GM12878 (cell line): ENCODE measurements at places on chromosomes 2 and 18.

GRCh38 chr2:8608411-8608954 lies 73.4 kb upstream of the ID2 start:
- peak; percentile 39 for DNase-seq

- no peak for DNase-seq
These were observed 467.9 kb downstream of the MBD2 start for GRCh38 chr18:53756610-53756972.

DNA sequence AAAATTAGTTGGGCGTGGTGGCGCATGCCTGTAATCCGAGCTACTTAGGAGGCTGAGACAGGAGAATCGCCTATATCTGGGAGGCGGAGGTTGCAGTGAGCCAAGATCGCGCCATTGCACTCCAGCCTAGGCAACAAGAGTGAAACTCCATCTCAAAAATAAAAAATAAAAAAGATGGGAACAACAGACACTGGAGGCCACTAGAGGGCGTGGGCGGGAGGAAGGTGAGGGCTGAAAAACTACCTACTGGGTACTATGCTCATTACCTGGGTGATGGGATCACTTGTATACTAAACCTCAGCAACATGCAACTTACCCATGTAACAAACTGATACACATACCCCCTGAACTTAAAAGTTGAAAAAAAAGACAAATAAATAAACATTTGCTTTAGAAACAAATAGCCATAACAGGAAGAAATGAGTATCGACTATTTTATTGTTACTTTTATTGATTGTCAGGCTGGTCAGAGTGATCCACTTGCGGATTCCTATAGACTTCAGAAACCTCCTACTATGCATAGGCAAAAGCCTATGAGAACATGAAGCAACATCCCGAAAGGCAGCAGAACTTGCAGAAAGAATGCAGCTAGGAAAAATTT lies 61.0 kb downstream of the TMEM163 start:
- DNase-seq: no peak

- no peak for DNase-seq
These were observed 112.2 kb downstream of the CPO start for GRCh38 chr2:207051385-207051965.

- DNase-seq: no peak
These were observed 100.9 kb downstream of the DPP10 start for GRCh38 chr2:114543236-114543766.

- no peak for DNase-seq
These were observed 45.4 kb upstream of the ASB18 start for GRCh38 chr2:236309669-236310029.

- DNase-seq: no peak
These were observed 97.2 kb downstream of the SMAD7 start for GRCh38 chr18:48853588-48853987.

DNA sequence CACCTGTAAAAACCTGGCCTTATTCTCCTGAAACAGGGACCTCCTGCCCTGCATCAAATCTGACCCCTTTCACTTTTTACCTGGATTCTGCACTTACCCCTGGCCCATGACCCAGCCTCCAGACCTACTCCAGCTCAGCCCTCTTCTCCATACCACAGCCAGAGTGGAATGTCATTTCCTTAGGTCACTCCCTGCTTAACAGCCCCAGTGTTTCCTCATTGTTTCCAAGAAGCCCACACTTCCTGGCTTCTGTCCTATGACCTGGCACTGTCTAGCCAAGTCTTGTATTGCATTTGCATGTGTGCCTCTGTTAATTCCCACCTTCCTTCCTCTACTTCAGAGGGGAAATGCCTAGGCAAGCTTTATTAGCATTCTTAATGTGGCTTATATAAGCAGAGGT lies 51.4 kb upstream of the TRIB2 start:
- DNase-seq: no peak
